ENCODE measurements at places on chromosomes 12 and 14. TPM values are rescaled to one million over a fixed set of nuclear protein-coding genes. Genes with fewer than 3 reads are reported as not detected.

The CLEC9A gene
- not detected for total RNA-seq

The ADSS1 gene
- 5.8 TPM for total RNA-seq

The RNASE12 gene
- total RNA-seq = not detected

The ATL1 gene
- total RNA-seq = 3.8 TPM

The FLVCR2 gene
- 35.7 TPM for total RNA-seq

The DACT1 gene
- not detected for total RNA-seq

The MGAT4C gene
- not detected for total RNA-seq

The ACSM4 gene
- not detected for total RNA-seq

The APOF gene
- total RNA-seq = not detected

The KIF5A gene
- not detected for total RNA-seq

The HOXC11 gene
- 2.4 TPM for total RNA-seq

The SIRT4 gene
- total RNA-seq = 3.2 TPM

The TMEM119 gene
- total RNA-seq = not detected

The PRKAG1 gene
- total RNA-seq = 48.8 TPM

The ABCD2 gene
- total RNA-seq = not detected

The ANG gene
- 4.4 TPM for total RNA-seq

The TBX3 gene
- total RNA-seq = not detected

The TUNAR gene
- total RNA-seq = not detected

The CRY1 gene
- total RNA-seq = 15.7 TPM

The NRL gene
- total RNA-seq = 2.3 TPM

The OR4L1 gene
- total RNA-seq = not detected

The CYP27B1 gene
- total RNA-seq = 1.8 TPM

The NCAPD2 gene
- 220 TPM for total RNA-seq

The CCDC198 gene
- not detected for total RNA-seq

The PNMA1 gene
- total RNA-seq = 16.8 TPM

The NID2 gene
- not detected for total RNA-seq

The CMA1 gene
- total RNA-seq = not detected

The TAS2R7 gene
- total RNA-seq = not detected

The MYF6 gene
- not detected for total RNA-seq

The KLRK1 gene
- not detected for total RNA-seq

The KCNJ8 gene
- not detected for total RNA-seq

The PLA2G1B gene
- total RNA-seq = not detected

The FOXN3 gene
- total RNA-seq = 4.2 TPM

The SLC38A4 gene
- not detected for total RNA-seq

The HHIPL1 gene
- 0.48 TPM for total RNA-seq
